Activated T-cell treated with anti-CD3 and anti-CD28 coated beads, Interleukin-2, amount 50 U/mL, for 72 hours (primary cell): ENCODE measurements at places on chromosomes 16 and 17. TPM values are rescaled to one million over a fixed set of nuclear protein-coding genes. Genes with fewer than 3 reads are reported as not detected.
A peak's percentile ranks its signal among the peaks of the same experiment; 100 is the strongest.

Gene ZACN
- 10.3 TPM for total RNA-seq

Gene UTS2R
- total RNA-seq: not detected

Gene CDH8
- not detected for total RNA-seq

- peaks cover 40% of the 10 kb centered on the region for H3K4me1 ChIP-seq
- peak; percentile 95 for DNase-seq
- peak within 1 kb of the TSS; percentile 96 for H3K27ac ChIP-seq
- H3K4me3 ChIP-seq: peak within 1 kb of the TSS; percentile 96
- H3K27me3 ChIP-seq: no peaks in the 10 kb centered on the region
These were observed at the start of gene LRRC37B for GRCh38 chr17:32006957-32007462. Gene LRRC37B, plus strand, starts transcription at chr17:32007383. Its CDS starts 14,010 bp downstream, at chr17:32021393.

DNA sequence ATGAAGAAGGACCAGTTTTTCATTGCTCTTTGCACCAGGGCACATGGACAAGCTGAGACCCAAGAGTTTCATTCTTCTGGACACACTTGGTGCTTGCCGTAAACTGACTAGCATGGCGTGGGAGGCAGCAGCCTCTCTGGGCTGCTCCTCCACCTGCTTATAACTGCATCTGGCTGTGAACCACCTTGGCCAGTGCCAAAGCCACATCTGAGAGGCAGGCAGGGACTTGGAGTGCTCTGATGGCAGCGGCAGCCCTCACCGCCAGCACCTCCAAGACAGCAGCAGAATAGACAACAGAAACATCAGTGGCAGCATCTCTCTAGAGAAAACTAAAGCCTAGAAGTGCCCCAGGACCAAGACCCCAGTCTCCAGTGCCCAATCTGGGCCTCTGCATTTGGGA, 4.7 kb downstream of the KRT37 start:
- no peaks in the 10 kb centered on the region for H3K36me3 ChIP-seq
- no peak overlapping the region for H3K27ac ChIP-seq
- H3K27me3 ChIP-seq: no peaks in the 10 kb centered on the region
- DNase-seq: no peak
- H3K4me1 ChIP-seq: no peaks in the 10 kb centered on the region
